Large intestine (tissue), 12 donors: ENCODE measurements at places on chromosomes 4 and X. TPM values are rescaled to one million over a fixed set of nuclear protein-coding genes. Genes with fewer than 3 reads are reported as not detected.

DNA sequence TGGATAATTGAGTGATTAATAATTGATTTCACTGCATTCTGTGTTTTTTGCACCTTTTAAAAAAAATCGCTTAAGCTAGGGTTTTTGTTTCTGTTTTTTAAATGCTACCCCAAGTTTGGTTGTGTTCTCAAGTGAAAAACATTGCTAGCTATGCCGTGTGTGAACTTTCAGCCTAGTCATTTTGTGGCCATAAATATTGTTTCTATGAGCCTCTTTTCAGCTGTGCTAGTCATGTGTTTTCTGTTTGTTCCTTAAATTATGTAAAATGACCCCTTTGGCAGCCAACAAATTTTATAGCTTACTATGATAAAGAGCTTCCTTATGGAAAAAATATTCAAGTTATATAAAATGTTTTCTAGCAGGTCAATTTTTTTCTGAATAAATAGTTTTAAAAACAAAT is 59.1 kb downstream of the GALNT7 start:
- DNase-seq = no peak

Gene EFHC2
- 2.2 TPM for polyA plus RNA-seq

Gene SLC34A2
- polyA plus RNA-seq = 2.0 TPM

Gene PLP1
- polyA plus RNA-seq = 32.0 TPM

Gene PAQR3
- polyA plus RNA-seq = 14.7 TPM

Gene GLOD5
- 3.9 TPM for polyA plus RNA-seq

Gene PRKG2
- polyA plus RNA-seq = 61.2 TPM

Gene ERCC6L
- polyA plus RNA-seq = 2.4 TPM

- DNase-seq = no peak
These were observed 752 bp downstream of the ERAS start for GRCh38 chrX:48826876-48827653.

DNA sequence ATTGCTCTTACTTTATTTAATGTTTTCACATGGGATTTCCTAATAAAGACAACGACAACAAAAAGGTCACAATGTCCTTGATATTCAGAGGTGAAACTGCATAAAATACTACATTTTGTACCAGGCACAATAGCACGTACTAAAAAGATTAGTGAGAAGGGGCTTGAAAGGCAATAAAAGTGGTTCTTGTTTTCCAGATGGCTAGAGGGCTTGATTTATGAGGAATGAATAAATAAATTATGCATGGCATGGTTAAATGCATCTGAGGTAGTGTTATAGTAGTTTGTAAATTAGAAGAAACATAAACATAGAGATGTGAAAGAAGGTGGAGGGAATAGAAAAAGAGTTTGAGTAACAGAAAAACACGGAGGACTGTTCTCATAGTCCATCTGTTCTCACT is 123.4 kb downstream of the CLCN5 start:
- no peak for DNase-seq

Gene GAGE12J
- polyA plus RNA-seq = not detected

Gene ACSL1
- polyA plus RNA-seq = 13.8 TPM

DNA sequence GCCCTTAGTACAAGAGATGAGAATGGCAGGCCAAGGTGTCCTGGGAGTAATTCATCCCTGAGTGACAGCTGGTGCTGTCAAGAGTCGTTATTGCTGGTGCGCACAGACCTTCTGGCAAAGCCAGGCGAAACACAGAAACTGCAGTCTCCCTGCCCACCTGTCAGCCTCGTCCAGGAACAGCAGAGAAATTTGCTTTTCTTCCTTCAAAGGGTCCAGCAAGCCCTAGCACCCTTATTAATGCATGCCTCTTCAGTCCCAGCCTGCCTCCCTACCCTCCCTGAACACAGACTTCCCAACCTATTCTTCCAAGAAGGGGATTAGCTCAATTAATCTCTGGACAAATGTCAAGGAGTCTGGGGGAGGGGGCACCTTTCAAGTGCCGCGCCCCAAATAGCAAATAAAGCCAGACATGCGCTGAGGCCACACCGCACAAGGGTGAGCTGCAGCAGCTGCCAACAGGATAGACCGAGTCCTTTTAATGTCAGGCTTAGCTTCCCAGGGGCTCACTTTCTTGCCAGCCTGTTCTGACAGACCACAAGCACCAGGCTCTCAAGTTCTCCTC is 250.7 kb upstream of the RASGEF1B start:
- no peak for DNase-seq

Gene SMR3B
- polyA plus RNA-seq = not detected

- DNase-seq = no peak
These were observed 127.5 kb upstream of the OTUD4 start for GRCh38 chr4:145307763-145308430.

Gene NMU
- polyA plus RNA-seq = 1.3 TPM

Gene DNAAF6
- not detected for polyA plus RNA-seq

DNA sequence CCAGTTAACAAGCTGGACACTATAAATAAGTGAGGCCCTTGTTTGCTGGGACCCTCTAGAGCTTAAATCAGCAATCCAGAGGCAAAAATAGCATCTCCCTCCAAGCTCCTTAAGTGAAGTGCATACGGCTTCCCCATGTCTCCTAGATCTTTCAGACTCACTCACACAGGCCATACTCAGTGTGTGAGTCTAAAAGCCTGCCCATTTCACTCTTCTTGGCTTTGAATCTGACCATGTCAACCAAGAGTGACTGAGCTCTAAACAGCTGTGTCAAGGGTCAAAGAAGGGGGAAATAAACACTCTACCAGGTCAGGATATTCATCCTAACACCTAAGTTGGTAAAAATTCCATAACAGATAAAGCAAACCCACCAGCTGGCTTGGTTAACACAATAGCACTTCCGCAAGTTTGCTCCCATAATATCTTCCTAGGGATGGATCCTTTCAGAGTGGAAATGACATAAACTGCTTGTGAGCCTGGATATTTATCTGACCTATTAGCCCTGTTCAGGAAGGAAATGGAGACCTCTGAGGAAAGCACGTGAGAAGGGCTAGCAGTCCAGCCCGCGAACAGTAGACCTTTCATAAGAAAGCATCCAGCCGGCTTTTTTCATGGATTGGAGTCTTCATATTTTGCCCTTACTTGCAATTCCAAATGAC is 65.6 kb downstream of the MID1 start:
- DNase-seq = no peak

GRCh38 chr4:169661761-169662160 is 41.4 kb downstream of the CLCN3 start:
- peak; percentile 63 for DNase-seq

Gene DRD5
- 0.16 TPM for polyA plus RNA-seq

DNA sequence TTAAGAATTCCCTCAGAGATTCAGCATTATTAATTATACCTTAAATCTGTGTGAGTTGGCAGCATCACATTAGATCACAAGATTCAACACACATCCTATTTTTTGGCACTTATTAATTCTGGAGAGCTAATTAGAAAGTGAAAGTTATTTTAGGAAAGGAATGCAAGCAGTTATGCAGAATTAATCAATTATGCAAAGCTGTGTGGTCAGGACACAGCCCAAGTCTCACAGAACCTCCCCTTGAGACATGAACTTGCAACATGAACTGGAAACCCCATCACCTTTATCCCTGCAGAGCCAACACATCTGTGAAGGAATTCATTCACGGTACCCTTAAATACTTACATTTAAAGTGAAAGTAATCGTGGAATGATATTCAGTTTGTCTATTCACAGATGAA is 80.5 kb downstream of the TSPAN5 start:
- no peak for DNase-seq

DNA sequence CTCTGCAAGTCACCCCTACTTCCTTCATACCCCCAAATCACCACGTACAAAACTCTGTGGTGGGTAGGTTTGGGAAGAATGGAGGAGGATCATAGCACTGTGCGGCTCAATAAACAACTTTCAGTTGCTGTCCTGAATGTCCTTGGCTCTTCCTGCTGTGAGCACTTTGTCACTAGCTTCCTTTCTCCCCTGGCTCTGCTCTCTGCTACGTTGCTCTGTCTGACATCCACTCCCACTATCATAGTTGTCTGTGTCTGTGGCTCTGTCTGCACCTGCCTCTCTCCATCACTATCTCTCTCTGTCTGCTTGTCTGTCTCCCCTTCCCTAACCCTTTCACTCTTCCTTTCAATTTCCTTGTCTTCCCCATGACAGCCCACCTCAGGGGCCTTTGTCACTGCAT is 21.2 kb upstream of the SMPX start:
- DNase-seq = no peak

Gene CHRNA9
- polyA plus RNA-seq = 0.07 TPM

Gene RAB39B
- 1.6 TPM for polyA plus RNA-seq

DNA sequence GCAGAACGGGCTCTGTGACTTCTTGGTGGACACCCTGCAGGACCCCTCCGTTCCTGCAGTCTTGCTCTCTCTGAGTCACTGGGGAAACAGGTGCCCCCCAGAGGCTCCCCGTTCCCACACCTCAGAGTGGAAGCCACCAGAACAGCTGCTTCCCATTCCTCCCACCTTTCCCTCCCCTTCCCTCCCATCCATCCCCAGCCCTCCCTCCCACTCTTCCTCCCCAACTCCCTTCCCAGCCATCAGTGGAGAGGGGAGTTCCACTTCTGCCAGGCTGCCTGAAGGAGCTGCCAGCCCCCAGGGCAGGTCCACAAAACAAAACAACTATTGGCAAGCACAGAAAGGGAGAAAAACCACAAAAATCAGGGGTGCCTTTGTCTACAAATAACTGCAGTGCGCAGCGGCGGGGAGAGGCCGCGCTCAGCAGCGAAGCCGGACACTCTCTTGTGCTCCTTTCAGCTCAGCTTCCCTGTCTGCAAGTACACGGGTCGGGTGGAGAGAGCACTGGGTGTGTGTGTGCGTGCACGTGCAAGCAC is 8.1 kb downstream of the SSR4 start:
- DNase-seq = no peak

Gene COX7B2
- not detected for polyA plus RNA-seq

- no peak for DNase-seq
These were observed 115.9 kb upstream of the PNPLA4 start for GRCh38 chrX:8043121-8043520.

Gene GPRIN3
- polyA plus RNA-seq = 8.7 TPM

GRCh38 chr4:24226667-24227066 is 336.8 kb upstream of the PPARGC1A start:
- no peak for DNase-seq
